Fibroblast of gingiva (primary cell): ENCODE measurements at places on chromosomes 12 and 14.

DNA sequence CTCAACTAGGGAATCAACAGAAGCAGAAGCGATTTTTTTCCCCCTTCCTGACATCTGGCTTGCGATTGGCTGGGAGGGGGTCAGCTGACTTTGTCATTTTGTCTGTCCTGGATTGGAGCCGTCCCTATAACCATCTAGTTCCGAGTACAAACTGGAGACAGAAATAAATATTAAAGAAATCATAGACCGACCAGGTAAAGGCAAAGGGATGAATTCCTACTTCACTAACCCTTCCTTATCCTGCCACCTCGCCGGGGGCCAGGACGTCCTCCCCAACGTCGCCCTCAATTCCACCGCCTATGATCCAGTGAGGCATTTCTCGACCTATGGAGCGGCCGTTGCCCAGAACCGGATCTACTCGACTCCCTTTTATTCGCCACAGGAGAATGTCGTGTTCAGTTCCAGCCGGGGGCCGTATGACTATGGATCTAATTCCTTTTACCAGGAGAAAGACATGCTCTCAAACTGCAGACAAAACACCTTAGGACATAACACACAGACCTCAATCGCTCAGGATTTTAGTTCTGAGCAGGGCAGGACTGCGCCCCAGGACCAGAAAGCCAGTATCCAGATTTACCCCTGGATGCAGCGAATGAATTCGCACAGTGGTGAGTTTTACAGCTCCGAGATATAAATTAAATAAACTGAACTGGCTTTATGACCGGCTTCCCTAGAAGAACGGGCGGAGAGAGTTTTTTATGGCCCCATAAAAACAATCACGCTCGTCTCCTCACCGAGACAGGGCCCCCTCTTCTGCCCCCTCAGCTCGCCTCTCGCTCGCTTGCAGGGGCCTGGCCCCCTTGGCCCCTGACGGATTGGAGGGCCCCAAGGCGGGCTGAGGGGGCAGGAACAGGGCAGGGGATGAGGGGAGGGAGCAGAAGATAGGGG, at the start of gene HOXC6:
Gene HOXC6, plus strand, starts transcription at position 127 of the 888 bp plus-strand sequence. Its CDS starts 82 bp downstream, at position 209.
- no peak for DNase-seq

DNA sequence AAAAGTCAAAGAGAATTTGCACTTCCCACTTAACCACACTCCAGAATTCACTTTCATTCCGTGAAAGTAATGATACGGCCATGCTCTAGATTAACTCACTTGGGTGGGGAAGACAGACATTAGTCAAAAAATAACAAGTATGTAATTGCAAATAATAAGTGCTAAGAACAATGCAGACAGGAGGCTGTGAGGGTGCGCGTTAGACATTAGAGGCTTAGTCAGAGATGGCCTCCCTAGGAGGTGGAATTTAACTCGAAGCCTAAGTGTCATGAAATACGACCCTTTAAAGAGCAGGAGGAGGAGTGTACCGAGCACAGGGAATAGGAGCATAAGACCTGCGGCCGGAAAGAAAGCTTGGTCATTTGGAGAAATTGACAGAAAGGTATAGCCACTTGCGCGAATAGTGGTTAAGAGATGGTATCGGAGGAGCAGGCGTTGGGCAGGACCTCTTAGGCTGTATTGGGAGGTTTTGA, 628 bp downstream of the SNRPF start:
- no peak for DNase-seq

DNA sequence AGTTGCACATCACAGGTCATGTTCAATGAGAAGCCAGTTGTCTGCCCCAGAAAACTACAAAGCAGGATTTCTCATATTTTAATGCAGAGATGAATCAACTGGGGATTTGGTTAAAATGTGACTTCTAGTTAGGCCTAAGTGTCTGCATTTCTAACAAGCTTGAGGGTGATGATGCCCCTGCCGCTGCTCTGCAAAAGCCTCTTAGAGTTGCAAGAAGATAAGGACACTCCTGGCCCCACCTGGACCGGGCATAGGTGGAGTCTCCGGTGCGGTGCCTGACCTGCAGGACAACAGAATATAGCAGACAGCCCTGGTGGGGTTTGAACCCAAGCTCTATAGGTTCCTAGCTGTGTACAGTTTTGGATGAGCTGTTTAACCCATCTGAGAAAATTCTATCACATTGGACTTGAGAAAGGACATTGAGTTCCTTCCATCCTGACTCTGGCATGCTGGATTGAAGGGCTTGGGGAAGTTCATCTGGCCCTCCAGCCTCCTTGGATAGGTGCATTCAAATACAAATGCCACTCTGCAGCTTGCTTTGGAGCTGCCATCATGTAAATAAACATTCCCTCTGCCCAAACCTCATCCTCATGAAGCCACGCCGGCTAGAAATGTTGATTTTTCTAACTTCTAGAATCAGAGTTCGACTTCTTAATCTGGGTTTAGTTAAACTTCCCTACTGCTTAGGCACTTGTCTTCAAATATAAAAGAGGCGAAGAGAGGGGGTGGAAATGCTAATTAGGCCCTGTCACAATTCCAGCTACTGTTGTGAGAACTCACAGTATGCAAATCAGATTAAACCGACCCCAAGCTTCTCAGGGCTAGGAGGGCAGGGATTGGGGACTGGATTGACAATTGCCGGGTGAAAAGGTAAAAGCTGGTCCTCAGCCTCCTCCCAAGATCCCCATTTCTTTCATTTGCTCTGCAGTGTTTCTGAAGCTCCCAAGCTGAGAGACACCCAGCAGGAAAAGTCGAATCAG, 1225.6 kb downstream of the VRK1 start:
- DNase-seq: no peak

DNA sequence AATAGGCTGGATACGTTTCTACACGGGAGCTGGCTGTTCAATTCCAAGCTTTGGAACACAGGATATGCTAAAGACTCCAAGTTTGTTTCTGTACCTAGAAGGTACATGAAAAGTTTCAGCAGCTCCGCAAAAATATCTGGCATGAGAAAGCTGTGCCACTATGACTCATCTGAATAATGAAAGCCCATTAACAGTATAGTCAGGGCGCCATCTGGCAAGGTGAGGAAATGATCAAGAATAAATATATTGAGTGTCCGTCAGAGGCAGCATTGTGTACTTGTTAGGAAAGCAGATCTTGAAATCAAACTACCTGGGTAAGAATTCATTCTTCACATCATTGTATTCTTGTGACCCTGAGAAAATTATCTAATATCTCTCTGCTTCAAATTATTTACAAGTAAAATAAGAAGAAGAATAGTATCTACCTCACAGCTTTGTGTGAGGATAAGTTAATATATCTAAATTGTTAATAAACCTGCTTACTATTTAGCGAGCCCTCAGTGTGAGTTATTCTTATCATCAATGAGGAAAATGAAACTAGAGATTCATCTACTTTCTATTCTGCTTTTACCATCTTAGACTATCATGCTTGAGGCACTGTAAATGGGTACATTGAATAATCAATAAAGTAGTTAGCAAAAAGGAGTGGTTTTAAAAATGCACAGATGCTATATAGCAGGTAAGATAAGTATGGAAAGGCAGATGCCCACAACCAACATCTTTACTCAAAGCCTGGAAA, 53.5 kb downstream of the FSCB start:
- no peak for DNase-seq

DNA sequence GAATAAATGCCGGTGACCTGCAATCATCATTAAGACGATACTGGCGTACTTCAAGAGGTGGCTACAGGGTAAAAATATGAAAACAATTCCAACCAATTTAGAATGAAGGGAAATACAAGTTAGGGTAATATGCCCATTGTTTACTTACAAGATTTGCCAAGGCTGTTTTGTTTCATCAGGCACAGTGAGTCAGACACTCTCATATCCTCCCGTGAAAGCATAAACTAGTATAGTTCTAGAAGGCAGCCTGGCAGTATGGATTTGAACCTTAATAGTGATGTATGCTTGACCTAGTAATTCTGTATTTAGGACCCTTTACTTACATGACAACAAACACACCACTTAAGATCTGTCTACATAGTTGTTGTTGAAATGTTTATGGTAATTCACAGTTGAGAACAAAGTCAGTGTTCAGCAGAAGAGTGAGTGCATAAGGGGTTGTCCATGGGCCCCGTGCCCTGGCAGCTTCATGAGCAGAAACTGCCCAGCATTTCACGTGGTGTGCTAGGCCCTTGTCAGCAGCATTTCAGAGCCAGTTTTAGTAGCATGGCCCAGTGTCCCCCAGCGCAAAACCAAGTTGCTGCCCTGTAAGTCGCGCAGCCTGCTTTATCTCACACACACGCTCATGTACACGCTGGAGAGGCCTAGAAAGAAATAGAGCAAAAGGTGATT, 80.8 kb downstream of the EP400 start:
- peak; percentile 51 for DNase-seq

DNA sequence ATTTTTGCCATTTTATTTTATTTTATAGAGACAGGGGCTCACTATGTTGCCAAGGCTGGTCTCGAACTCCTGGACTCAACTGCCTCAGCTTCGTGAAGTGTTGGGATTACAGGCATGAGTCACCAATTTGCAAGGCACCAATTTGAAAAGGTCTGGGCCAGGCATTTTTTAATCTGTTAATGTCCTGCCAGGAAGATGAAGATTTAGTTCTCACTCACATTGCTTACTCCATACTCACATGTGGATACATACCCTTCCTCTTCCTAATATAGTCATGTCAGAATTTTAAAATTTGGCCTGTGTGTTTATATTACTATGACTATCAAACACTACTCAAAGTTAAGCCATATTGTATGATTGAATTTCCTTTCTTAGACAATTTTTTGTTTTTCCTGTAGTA, 15.3 kb upstream of the EML1 start:
- DNase-seq: no peak

- no peak for DNase-seq
Measured at GRCh38 chr14:50331596-50331995, 19.5 kb downstream of the DMAC2L start.
